ENCODE measurements at places on chromosomes 2 and 18.

DNA sequence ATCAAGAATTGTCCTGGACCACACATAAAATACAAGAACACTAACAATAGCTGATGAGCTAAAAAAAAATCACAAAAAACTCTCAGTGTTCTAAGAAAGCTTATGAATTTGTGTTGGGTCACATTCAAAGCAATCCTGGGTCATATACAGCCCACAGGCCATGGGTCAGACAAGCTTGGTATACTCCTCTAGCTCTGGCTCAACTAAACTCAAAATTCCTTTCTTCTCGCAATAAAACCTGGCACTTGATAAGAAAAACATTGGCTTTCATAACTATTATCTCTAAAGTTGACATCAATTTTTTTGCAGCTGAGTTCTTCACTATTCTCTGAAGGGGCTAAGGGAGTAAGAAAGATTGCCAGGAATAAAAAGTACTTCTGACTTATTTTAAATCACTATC is 38.3 kb downstream of the FBXO48 start:
- DNase-seq = no peak

DNA sequence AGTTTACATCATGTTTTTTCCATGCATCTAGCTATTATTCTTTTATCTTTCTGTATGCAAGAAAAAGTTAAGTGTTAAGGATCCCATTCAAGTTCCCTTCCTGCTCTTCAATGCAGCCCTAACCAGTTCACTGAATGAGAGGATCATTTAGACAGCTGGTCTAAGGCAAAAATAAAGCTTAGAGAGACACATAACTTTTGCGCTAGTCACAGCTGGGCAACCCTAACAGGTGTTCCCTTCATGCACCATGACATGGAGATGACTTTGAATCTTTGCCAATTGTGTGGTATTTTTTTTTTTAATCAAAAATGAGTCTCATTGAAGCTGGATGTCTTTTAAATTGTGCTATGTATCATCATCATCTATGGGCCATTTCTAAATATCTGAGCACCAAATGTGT is 393.8 kb upstream of the CYRIA start:
- no peak for DNase-seq

DNA sequence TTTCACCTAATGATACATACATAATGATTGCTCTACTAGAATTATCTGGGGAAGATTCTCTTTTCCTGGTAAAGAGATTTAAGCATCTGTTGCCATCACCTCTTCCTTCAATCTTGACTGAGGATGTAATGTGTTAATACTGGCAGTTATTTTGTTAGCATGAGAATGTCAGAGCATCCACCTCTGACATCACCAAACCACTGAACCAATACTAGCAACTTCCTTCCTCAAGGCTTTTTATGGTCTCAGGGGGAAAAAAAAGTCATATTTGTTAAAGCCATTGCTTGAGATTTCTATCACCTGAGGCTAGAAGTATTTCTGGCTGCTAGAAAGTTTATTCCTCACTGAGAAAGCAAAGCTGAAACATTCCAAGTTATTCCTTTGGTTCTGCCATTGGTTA is 48.5 kb downstream of the DSEL start:
- no peak for DNase-seq

DNA sequence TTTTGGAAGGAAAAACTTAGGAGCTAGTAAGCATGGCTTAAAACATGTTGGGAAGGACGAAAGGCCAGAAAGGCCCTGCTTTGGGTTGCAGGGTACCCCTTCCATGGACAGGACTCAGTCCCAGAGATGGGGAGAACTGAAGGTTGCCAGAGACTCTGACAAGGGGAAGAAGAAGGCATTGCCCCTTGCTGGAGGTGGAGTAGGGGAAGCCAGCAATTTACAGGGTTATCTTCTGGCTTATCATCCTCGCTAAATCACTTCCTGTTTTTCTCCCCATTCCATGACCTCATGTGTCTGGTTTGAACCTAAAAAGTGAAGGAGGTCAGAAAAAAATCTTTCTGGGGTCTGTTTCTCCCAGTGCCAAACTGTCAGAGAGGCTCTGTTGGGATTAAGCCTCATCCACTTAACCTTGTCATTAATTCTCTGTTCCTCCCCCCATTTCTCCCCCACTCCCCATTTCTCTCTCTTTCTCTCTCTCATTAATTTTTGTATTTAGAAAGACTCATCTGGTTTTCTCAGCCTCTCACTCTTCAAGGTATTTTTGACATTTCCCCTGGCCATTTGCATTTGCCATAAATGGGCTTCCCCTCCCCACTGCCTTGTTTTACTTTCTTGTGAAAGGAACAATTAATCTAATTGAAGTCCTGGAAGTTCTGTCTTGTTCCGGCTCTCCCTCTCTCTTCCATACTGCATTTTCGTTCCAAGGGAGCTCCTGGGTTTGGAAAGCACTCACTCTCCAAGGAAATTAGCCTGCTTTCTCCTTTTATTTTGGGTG is 17.4 kb downstream of the NRP2 start:
- no peak for DNase-seq

GRCh38 chr2:17311771-17312511 is 206.3 kb downstream of the RAD51AP2 start:
- DNase-seq = no peak

DNA sequence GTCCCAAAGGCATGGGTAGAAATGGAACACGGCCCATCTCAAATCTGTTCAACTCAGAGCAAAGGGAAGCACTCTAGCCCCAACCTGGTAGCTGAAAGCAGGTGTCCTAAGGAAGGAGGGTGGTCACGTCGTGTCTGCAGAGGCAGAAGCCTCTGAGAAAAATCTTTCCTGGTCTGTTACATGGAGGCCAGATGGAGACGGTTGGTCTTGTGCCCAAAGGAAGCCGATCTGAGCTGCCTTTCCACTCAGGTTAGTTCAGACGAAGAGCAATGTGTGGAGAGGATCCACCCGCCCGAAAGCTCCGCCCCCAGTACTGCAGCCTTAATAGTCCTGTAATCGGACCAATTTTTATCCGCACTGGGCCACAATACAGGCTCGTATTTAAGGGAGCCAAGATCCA is 54.9 kb upstream of the AMMECR1L start:
- DNase-seq = no peak

DNA sequence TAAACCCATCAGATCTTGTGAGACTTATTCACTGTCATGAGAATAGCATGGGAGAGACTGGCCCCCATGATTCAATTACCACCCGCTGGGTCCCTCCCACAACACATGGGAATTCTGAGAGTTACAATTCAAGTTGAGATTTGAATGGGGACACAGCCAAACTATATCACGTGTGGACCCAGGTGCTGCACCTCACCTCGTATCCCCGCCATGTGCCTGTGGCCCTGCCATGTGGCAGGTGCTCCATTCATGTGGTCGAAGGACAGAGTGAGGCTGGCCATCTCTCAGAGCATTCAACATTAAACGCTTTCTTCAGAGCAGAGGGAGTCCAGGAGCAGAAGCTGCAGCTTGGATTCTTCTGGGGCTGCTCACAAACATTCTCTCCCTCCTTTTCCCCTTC is 32.3 kb downstream of the MROH2A start:
- DNase-seq = no peak

DNA sequence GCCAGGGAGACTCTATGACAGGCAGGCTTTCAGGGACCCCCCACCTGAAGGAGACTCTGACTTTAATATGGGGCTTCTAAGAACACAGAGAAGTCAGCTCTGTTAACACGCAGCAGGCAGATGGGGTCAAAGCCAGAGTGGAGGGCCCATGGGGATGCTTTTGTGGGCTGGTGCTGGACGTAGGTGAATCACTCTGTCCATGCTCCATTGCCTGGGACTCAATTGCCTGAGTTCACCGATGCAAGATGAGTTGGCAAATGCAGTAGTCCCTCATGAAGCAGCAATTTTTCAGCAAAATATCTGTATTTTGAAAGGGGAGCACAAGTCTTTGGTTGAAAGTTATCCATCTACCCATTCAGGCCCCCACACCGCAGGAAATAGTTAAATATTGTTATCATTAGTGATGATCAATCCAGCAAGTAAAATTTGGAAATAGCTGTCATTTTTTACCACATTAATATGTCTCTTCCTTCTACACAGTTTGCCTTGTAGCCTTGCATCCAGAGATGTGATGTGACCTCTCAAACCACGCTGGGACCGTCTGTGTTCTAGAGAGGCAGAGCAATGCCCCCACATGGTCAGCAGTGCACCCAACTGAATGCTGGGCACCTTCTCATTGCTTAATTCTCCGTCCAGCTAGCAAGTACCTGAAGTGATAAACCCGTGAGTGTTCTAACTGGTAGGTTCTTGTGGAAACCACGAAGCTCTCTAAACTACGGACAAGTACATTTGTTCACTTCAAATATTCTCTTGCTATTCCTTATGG is 34.8 kb upstream of the FAM110C start:
- no peak for DNase-seq

DNA sequence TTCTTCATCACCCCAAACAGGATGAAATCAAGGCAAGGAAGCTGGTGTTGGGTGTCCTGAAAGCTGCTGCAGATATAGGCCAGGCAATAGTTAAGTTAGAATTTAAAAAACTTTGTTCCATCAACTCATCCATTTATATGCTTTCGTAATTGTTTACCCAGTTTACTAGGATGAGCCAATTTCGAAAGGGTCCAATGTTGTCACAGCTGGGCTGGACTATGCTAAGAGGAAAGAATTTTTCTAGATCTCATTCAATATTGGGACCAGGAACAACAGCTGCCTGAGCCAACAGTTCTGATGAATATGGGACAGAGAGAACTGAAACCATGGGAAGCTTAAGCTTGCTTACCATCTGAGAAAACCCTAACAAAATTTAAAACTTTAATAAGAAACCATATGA is 21.6 kb upstream of the SP3 start:
- DNase-seq = no peak

DNA sequence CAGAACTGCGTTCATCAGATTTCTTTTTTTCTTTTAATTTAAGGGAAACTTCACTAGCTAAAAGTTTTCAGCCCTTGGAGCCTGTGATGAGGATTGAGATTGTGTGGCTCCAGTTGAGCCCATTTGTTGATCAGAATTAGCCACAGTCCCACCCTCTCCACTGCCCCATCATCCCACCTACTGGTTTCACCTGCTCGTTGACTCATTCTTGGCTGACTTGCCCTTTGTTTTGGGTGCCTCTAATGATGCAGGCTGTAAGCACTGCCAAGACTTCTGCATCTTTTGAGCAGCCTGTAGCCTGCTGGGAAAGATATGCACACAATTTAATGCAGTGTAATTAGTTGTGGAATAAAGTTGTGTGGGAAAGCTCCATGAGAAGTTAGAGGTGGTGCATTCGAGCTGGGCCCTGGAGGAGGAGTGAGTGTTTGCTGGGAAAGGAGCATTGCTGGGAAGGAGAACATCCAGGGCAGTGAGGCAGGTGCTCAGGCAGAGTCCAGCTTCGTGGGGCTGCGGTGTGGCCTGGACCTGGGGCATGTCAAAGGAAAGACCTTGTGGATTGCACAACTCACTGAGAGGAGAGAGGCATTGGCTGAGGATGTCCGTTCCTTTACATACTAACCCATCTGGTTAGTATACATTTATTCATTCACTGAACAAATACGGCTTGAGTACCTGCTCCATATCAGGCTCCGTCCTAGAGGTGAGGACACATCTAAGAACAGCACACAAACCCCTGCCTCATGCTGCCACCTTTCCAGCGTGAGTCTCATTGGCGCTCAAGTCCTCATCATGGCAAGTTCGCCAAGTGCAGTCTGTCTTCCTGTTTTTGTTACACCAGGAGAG is 18.2 kb downstream of the ASPRV1 start:
- DNase-seq = no peak

DNA sequence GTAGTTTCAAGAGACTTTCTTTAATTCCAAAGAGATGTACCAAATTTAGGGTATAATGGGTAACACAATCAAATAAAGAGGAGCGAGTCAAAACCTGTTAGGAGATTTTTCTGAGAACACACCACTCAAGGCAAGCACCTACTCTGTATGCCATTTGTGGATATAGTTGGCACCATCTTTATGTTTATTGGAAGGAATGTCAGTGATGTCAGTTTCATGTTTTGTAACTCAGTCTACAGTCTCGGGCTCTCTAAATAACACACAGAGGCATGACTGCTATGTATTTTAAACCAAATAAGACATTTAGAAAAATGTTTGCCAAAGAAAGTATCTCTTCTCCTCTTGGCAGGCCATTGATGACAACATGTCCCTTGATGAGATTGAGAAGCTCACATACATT is 59.7 kb downstream of the CPS1 start:
- DNase-seq = no peak

- no peak for DNase-seq
These were observed 241.0 kb downstream of the FSIP2 start for GRCh38 chr2:185979546-185980071.

DNA sequence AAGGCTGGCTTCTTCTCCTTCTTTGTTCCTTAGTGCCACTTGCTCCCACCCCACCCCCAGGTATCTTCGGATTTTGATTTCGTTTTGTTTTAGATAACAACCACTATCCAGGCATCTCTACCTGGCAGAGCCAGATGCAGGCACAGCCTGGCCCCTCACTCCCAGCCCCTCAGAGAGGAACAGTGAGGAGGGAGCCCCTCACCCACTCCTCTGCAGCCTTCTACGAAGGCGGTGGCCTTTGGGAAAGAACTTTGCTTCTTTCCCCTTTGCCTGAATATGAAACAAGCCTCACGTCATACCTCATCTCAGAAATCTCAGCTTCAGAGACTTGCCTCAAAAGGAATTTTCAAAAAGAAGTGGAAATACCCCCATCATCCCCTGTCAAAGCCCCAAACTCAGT is 6.3 kb upstream of the CYP26B1 start:
- DNase-seq = no peak

Measured in omental fat pad (tissue), 4 donors.